ENCODE measurements at places on chromosomes 5 and 9.

DNA sequence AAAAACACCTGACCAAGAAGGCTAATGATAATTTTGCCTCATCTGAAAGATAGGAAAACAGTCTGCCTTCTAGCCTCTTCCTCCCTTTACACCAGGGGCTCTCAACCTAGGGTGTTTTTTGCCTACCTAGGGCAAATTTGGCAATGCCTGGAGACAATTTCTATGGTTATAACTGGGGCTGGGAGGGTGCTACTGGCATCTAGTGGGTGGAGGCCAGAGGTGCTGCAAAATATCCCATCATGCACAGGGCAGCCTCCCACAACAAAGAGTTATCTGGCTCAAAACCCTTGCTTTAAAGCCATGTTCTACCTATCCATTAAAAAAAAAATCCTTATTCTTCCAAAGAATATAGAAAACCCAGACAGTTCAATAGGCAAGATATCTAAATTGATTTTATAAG, 45.0 kb upstream of the NR3C1 start:
- DNase-seq = peak; percentile 23

DNA sequence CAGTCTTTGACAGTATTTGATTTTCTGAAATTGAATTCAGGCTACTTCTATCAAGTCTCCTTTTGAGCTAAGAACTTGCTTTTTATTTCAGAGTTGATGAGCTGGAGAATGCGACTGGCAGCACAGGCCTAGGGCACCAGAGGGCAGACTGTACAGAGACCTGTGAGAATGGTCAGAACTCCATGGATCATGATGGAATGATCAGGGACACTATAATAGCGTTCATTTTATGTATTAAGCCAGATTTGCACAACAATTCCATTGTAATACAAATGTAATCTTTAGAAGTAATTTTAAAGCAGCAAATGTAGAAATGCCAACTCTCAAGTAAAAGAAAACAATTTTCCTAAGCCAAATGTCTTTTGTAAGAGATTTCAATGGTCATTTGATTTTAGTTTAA, 902.4 kb downstream of the NR2F1-AS1 start:
- DNase-seq = no peak

GRCh38 chr5:137627293-137627692, 108.6 kb downstream of the KLHL3 start:
- DNase-seq = no peak

DNA sequence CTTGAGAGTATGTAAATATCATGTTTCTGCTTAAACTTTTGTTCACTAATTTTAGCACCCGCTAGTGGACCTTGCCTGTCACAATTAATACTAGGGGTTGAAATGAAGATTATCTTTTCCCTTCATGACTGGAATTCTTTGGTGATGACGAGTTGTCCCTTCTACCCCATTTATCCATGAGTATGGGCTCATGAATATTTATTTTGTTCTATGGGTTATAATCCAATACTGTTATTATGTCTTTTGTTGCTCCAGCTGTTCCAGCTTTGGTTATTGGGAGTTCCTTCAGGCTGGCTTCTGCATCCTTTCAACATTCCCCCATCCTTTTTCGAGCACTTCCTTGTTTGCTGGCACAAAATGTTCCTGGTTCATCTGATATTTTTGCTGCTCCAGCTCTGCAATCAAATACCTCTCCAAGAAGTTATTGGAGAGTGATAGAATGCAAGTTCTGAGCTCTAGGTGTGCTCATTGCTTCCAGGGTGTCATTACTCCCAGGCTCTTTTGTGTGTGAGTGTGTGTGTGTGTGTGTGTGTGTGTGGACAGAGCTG, 19.7 kb upstream of the ARHGEF28 start:
- no peak for DNase-seq

DNA sequence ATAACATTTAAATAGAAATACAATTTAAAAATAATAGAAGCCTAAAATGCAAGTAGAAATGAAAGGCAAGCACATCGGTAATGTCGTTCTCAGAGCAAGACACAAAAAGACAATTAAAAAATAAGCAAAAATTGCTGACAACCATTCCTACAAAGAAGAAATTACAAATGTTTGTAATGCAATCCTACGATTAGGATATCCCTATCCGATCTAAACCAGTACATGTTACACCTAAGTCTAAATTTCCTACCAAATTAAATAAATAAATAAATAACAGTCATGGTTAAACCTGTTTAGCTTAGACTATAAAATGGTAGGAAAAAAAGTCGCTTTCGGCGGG, 90.0 kb downstream of the ANXA2R start:
- no peak for DNase-seq

DNA sequence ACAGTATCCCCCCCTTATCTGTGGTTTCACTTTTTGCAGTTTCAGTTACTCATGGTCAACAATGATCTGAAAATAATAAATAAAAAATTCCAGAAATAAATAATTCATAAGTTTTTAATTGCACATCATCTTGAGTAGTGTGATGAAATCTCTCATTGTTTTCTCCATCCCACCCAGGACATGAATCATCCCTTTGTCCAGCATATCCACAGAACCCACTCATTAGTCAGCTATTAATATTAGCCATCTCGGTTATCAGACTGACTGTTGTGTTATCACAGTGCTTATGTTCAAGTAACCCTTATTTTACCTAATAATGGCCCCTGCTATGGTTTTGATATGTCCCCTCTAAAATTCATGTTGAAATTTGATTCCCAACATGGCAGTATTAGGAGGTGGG, 40.7 kb downstream of the FAM114A2 start:
- DNase-seq = no peak

DNA sequence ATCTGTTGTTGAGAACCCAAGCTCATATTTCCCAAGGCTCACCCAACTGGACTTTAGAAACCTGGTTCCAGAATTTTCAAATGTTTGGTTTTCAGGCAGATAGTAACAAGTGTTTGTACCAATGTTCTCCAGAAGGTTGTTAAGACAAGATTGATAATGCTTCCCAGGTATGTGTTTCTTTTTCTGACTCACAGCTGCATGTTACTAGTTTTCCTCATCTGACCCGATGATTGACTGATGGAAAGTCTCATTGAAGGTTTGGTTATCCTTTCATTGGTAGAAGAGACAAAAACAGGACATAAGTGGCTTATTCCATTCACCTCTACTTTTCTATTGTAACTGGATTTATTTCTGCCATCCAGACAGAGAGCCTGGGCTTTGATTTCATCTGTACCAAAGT, 10.4 kb downstream of the BASP1 start:
- no peak for DNase-seq

DNA sequence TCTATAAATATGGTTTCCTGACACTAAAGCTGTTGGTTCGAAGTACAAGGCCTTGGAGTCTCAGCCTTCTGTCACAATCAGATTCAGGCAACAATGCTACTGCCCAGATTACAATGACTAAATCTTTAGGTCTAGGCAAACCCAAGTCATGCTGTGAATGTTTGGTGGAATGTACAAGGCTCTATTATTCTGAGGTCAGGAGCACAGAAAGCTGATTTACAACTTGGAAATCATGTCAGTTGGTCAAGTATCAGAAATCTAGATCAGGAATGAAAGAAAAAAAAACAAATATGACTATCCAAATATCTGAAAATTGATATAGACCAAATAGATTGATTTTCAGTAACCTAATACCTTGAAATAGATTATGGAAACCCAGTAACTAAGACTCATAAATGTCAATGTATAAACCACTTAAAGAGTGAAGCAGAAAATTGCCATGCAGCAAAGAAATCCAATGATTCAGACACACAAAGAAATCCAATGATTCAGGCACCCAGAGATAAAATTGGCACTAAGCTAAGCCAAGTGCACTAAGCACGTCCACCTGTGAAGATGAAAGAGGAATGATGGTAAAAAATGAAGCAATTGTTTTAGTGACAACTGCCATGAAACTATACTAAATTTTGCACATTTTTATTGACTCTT, 588.0 kb upstream of the TUSC1 start:
- no peak for DNase-seq

- no peak for DNase-seq
Observed at GRCh38 chr5:142133330-142134206, 25.0 kb downstream of the NDFIP1 start.

DNA sequence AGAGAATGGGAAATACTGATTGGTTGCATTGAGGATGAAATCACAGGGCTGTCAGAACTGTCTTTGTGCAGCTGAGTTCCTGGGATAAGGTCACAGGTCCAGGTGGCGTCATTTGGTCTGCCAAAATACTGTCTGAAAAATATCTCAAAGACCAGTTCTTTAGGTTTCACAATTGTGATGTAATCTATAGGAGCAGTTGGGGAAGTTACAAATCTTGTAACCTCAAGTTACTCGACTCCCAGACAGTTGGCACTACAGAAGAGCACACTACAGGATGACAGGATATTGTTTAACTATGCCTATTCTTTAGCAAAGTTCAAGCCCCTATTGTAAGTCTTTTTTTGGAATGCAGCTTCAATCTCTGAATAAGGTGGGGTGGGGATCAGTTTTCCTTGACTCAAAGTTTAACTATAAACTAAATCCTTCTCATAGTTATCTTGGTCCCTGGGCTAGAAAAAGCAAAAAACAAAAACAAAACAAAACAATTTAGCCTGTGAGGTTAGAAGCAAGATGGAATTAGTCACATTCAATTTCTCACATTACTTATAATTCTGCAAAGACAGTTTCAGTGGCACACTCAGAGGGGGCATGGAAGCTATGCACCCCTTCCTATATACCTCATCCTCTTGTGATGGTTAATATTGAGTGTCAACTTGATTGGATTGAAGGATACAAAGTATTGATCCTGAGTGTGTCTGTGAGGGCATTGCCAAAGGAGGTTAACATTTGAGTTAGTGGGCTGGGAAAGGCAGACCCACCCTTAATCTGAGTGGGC, 276.0 kb downstream of the AUH start:
- no peak for DNase-seq

- peak; percentile 20 for DNase-seq
Observed at GRCh38 chr5:106121972-106122605, 1548.6 kb downstream of the EFNA5 start.

DNA sequence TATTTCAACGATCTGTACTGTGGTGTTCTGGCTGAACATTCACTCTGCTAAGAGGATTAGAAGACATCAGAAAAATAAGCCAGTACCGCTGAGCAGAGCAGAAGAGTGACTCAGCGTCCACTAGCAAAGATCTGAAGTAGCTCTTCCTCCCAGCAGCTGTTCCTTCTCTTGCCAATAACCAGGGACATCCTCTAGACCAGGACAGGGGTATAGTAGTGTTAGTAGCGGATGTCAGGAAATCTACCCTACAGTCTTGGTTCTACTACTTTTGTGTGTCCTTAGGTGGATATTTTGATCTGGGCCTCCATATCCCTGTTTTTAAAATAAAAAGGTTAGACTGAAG, 103.6 kb downstream of the TSSK1B start:
- DNase-seq = no peak

DNA sequence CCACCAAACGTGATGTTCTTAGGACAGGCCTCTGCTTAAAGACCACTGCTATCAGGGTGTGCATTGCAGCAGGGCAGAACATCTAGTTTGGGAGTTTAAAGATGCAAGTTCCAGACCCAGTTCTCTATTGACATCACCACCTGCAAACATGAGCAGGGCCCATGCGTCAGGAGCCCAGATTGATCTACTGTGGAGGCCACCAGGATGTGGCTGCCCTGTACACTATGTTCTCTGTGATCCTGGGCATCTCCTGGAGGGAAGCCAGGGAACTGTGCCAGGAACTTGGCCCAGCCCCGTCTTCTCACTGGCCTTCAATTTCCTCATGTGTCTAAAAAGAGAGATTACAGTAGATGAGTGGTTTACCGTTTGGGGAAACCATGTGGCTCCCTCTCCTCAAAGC, 87.1 kb downstream of the PDE6A start:
- no peak for DNase-seq

GRCh38 chr9:120177121-120177520, 402.8 kb downstream of the CDK5RAP2 start:
- DNase-seq = no peak

- DNase-seq = no peak
Observed at GRCh38 chr5:71949772-71950171, 157.5 kb upstream of the MAP1B start.

- DNase-seq = no peak
Observed at GRCh38 chr5:40309851-40310250, 369.9 kb upstream of the PTGER4 start.

- DNase-seq = no peak
Observed at GRCh38 chr5:43010935-43011315, 29.2 kb downstream of the ANXA2R start.

- DNase-seq = no peak
Observed at GRCh38 chr5:45687701-45688100, 8.5 kb downstream of the HCN1 start.

DNA sequence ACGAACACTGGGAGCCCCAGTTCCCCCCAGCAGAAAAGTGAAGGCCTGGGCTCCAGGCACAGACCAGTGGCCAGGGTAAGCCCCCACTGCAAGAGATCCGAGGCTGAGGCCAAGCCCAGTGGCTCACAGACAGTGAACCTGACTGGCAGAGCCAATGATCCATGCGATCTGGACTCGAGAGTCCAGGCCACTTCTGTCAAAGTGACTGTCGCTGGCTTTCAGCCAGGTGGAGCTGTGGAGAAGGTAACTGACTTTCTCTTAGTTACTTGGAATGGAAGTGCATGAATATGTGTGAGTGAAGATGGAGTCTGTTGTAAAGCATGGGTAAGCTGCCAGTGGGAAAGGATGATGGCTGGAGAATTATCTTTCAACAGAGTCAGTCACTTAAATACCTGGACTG, 99.7 kb downstream of the GOLPH3 start:
- DNase-seq = no peak

DNA sequence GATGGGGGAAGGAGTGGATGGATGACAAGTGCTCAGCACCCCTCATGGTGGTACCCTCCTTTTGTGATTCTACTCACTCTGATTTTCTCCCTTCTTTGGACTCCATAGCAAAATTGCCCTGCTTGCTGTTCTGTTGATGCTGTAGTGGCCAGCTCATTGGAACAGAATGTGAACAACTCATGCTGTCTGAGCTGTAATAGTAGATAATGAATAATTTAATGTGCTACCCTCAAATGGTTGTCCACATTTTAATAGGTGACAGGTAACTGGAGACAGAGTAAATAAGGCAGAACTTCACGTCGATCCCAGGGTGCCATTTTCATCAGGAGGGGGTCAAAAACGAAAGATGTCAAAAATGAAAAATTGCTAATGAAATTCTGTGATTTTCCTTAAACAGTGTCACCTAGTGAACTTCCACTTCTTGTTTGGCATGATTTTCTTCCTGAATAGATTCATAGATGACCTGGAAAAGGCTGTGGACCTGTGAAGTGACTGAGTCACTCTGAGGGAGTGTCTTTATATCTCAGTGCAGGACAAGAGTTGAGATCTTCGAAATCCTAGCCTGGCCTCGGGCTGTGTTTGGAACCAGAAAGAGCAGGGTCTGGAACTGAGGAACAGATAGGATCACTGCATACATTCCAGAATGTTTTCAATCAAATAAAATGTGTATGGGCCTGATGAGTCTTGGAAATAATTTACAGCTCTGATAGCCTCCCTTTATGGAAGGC, 270.2 kb downstream of the PSAT1 start:
- DNase-seq = no peak

GRCh38 chr9:125659954-125660353, 47.1 kb downstream of the MAPKAP1 start:
- DNase-seq = no peak

- no peak for DNase-seq
Observed at GRCh38 chr5:159897786-159898393, 18.4 kb upstream of the ADRA1B start.
